ENCODE measurements at places on chromosomes 1 and 21.

DNA sequence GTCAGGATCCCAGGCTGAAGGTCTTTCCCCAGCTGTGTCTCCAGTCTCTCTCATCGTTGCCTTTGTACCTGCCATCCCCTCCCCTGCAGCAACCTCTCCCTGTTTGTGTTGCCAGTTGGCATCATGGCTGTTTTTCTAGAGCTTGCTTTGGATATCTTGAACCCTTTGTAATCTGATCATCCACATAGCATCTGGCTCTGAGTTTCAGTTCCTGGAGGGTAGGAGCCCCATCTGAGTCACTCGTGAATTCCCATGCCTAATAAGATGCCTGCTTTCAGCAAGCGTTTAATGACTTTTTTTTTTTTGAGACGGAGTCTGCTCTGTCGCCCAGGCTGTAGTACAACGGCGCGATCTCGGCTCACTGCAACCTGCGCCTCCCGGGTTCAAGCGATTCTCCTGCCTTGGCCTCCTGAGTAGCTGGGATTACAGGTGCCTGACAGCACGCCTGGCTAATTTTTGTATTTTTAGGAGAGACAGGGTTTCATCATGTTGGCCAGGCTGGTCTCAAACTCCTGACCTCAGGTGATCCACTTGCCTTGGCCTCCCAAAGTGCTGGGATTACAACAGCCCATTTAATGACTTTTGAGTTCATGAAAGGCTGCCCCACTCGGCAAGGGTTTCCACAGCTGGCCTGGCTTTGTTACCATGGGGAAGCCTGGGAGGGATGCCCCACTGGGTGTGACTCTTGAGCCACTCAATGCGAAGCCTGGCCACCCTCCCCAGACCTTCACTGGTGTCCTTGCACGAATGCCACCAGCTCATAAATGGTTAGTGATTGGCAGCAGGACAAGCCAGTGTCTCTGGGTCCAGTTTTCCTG is 11.9 kb downstream of the ALPL start:
- DNase-seq = no peak

GRCh38 chr1:38784452-38785284 is 74.9 kb downstream of the RRAGC start:
- DNase-seq = no peak

- DNase-seq = no peak
Measured at GRCh38 chr1:226738995-226739695, at the start of gene ITPKB. Gene ITPKB, minus strand, starts transcription at chr1:226739282. Its CDS starts 1,824 bp downstream, at chr1:226737458.

DNA sequence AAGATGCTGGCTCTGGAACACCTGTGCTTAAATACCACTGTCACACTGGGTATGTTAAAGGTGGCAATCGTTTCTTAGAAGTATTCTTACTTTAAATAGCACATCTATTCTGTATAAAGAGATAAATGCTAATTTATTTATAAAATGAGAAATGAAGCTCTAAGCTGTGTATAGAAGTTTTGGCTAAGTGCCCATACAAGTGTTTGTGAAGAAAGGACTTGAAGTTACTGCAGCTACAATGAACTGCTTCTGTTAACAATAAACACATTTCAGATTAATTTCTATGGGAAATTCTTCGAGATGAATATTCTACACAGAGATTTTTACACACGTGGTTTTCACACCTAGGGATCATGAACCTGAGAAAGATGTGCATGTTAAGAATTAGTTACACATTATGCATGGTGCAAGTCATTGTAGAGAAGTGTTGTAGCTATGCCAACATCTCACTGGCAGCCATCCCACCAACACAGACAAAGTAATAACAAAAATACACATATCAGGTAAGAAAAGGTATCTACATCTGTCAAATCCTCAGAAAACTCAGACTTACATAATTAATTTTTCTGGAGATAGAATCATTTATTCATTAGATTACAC is 16.2 kb downstream of the COL24A1 start:
- no peak for DNase-seq

DNA sequence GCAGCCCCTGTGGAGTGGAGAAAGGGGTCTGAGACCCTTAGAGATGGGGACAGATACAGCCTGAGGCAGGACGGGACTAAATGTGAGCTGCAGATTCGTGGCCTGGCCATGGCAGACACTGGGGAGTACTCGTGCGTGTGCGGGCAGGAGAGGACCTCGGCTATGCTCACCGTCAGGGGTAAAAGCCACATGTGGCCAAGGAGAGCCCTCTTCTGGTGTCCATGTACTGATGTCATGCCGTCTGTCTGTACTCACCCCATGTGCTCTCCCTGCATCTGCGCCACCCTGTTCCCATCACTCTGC is 84.7 kb downstream of the OBSCN start:
- no peak for DNase-seq

- DNase-seq = no peak
Measured at GRCh38 chr1:196433000-196433399, 175.2 kb downstream of the KCNT2 start.

GRCh38 chr1:36088265-36088576 is 471 bp upstream of the ADPRS start:
- no peak for DNase-seq

Data from iPS DF 19.7 (cell line).